AG09309 (cell line): ENCODE measurements at places on chromosomes 6 and 20.
A peak's percentile ranks its signal among the peaks of the same experiment; 100 is the strongest.

DNA sequence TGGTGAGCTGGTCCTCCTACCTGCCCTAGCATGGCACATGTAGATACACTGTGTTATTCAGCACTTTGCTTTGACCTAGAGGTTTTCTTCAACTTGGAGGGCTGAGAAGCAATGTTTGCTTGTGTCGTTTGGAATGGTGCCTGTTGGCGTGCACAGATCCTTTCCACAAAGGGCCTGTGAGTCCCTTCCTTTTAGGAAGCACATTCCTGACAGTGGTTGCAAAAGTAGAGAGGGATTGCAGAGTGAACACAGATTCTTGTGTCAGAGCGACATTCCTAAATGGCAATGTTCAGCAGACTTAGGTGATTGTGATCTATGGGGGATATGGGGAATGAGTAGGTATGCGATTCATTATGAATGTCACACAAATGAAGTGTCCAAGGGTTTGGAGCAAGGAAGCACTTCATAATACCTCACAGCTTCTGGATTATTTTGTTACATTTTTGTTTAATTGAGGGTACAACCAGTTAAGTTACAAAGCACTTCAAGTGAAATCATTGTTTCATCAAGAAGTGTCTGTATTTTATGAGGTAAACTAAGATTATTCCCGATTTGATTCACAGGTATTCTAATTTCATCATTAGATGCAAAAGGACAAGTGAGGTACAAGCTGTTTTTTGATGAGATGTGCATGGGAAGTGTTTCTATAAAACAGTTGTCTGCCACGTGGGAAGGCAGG is 713 bp upstream of the RNF144B start:
- DNase-seq = no peak

- DNase-seq = no peak
These were observed 235.1 kb downstream of the GJA1 start for GRCh38 chr6:121670511-121670910.

- DNase-seq = no peak
These were observed 35.8 kb downstream of the USP49 start for GRCh38 chr6:41859356-41859755.

DNA sequence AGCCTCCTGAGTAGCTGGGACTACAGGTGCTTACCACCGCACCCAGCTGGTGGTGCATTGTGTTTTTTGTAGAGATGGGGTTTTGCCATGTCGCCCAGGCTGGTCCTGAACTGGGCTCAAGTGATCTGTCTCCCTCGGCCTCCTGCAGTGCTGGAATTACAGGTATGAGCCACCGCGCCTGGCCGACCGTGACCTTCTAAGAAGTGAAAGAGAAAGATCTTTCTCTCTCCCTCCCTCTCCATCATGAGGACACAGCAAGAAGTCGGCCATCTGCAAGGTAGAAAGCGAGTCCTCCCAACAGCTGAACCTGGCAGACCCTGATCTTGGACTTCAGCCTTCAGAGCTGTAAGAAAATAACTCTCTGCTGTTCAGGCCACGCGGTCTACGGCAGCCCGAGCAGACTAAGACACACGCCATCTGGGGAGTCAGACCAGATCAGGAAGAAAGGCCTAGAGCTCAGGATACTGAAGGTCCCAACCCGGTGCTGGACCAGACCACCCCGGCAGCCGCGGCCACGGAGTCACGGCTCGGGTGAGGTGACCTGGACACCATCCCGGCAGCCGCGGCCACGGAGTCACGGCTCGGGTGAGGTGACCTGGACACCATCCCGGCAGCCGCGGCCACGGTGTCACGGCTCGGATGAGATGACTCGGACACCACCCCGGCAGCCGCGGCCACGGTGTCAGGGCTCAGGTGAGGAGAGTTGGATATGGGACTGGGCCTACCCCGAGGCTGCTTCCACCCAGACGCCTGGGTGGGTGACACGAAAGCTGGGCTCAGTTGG is 9.6 kb downstream of the GMEB2 start:
- no peak for DNase-seq

DNA sequence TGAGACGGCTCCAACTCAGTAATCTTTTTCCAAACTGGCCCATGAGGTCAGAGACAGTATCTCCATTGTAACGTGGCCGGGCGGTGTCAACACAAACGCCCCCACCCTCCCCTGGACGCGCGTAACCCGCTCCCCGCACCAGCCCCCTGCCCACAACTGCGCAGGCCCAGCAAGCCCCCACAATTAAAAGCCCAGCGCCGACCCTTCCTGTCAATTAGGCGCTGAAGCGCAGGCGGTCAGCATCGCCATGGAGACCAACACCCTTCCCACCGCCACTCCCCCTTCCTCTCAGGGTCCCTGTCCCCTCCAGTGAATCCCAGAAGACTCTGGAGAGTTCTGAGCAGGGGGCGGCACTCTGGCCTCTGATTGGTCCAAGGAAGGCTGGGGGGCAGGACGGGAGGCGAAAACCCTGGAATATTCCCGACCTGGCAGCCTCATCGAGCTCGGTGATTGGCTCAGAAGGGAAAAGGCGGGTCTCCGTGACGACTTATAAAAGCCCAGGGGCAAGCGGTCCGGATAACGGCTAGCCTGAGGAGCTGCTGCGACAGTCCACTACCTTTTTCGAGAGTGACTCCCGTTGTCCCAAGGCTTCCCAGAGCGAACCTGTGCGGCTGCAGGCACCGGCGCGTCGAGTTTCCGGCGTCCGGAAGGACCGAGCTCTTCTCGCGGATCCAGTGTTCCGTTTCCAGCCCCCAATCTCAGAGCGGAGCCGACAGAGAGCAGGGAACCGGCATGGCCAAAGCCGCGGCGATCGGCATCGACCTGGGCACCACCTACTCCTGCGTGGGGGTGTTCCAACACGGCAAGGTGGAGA is at the start of the genes HSPA1A and HSPA1L:
Gene HSPA1A, plus strand, starts transcription at position 519 of the 814 bp plus-strand sequence. Its CDS starts 214 bp downstream, at position 733.
Gene HSPA1L, minus strand, starts transcription at position 259 of the 814 bp plus-strand sequence. CDS start 3,311 bp downstream, outside the sequence.
- peak; percentile 83 for DNase-seq

- DNase-seq = no peak
These were observed 35.1 kb downstream of the SNRNP48 start for GRCh38 chr6:7624796-7625710.

DNA sequence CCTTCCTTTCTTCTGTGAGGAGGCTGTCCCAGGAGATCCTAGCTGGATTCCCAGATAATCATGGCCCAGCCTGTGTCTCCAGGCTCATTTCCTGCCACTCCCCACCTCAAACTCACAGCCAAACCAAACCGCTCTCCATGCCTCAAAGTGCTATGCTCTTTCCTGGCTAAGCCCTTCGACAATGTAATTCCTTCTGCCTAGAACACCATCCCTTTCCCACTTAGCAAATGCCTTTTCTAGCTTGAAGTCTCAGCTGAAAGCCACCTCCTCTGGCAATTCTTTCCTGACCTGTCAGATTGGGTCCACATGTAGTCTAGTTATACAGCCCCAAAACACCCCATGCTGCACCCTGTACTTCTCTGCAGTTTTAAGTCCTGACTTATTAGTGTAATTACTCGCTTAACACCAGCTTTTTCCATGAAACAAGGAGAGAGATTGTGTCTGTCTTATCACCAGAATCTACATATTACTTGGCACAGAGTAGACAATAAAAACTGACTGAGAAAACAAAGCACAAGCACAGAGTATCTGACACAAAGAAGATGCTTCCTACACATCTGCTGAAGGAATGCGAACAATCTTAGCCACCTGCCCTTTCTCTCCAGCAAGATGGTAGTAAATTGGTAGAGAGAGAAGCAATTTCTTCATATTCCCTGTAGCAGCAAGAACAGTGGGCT is 5.4 kb downstream of the TRIM26 start:
- no peak for DNase-seq

DNA sequence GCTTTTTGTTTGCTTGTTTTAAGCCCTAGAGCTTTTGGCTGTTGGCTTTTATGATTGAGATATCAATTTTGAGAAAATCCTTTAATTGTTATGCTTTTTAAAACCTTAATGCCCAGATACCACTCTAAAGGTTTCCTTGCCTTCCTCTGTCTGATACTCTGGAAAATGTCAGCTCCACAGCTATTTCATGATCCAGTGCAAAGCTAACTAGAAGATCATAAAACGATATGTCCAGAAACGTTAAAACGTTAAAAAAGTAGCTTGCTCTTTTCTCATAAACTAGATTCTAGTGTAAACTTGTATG is 189.5 kb upstream of the TENT5A start:
- no peak for DNase-seq

DNA sequence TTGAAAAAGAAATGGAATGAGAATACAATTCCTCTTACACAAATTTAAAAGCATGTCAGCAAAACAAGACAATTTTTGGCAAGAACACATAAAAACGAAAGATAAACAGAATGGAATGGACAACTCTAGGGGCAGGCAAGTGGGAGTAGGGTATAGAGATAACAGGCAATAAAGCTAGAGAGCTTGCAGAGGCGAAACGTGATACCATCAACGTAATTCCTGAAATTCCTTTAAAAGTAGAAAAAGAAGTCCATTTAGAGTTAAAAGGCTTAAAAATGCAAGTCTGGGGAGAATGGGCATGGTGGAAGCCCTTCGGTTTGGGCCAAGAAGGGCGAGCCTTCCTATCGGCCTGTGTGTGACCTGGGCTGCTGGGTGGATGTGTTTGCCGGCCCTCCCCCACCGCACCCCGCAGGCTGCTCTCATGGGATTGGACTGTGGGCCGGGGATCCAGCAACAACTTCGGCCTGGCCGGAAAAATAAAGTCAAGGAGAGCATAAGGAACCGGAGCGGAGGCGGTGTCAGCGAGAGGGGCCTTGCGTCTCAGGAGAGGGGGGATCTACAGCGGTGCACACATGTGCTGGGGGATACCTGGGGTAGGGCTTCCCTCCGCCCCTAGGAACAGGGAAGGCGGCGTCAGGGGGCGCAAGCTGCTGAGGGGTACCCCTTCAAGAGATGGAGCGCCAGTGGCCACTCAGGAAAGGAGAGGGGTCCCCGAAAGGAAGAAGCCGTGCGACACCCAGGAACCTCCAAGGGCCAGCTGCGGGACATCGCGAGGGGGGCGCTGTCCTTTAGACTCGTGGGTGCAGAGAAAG is 4.1 kb downstream of the TMEM239 start:
- no peak for DNase-seq

DNA sequence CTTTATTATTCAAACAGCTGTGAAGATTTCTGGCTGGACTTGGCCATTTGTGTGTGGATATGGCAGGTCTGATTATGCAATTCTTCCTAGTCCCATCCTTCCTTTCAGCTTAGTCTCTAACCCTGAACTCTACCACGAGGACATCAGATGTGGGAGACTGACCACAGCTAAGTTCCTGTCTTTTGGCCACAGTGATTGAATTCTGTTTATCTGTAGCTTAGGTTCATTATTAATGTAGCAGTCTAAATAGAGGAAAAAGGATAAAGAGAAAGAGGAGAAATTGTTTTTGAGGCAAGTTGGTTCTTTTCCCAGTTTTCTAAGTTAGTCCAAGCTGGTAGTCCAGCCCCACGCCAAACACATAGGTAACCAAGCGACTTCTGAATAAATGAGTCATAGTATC is 598.9 kb downstream of the RFPL4B start:
- DNase-seq = no peak

DNA sequence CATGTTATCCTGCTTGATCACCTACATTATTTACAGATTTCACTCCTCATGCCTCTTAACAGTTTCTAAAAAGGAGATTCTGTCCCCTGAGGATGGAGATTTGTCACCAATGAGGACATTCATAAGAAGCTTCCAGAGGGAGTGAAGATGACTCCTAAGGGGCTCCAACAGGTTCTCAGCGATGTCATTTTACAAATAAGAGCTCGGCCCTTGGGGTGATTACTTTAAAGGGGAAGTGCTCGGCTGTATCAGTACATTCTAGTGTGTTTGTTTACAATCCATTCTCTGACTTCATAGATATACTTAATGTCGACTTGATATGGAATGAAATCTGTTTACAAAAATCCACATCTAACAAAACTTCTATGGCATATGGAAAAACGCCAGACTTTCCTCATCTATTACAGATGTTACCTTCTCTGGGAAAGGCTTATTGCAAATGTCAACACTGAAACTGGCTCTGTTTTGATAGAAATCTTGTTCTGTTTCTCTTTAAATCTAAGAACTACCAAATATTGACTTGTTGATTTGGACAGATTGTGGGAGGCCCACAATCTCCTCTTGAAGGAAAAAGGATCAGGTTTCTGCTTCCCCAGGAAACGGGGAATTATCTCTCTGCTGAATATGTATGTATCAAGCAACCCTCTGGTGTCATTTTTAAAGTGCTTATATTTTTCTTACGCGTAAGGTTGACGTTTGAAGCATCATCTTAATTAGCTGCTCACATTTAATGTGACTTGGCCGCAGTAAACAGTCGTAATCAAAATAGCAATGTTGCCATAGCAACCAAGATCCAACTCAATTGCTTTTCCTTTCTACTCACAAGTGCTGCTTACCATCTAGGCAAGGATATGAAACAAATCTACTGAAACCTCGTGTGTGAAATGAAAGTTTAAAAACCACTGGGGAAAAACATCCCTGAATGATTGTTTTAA is 95.7 kb downstream of the SHLD1 start:
- peak; percentile 20 for DNase-seq

GRCh38 chr6:140078561-140079125 is 704.2 kb upstream of the CITED2 start:
- peak; percentile 98 for DNase-seq

GRCh38 chr6:1940381-1940780 is 305.0 kb downstream of the GMDS start:
- DNase-seq = no peak

- no peak for DNase-seq
These were observed 20.2 kb downstream of the APMAP start for GRCh38 chr20:24972341-24972740.

DNA sequence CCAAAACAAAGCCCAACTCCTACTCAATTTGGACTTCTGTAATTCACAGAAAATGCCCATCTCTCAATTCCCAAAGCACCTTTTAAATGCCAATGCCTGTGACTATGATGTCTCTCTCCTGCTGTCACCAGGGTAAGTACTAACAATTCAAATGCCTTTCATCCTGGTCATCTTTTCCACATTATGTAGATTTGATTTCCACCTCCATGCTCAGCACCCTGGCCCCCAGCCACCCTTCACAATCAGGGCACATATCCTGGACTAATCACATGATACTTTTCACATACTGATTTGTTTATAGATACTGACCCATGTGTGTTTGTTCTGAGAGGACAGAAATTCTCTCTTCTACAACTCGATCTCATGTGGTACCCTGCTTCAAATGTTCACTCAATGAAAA is 236.3 kb downstream of the PTPRK start:
- DNase-seq = no peak

DNA sequence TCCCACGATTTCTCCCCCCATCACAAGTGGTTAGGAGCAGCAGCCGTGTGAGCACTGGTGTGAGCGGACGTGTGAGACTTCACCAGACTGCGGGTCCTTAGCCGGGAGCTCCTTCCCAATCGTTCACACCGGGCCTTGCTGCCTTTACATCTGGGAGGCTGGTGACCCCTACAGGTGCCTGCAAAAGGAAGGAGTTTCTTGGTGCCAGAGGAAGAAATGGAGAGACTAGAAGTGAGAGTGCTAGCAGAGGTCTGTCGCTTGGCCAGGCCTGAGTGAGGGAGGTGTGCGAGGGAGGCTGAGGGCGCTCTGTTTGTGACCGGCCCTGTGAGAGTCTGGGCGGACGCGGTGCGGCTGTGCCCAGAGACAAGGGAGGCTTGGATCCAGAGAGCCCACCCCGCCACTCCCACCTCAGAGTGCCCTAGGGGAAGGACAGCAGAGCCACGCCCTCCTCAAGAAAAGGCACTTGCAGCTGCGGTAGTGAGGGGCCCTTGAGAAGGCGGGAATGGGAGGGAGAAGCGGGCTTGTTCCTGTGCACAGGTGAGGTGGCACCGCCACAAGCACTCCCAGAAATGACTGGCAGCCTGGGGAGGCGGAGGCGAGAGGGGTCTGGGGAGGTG is 10.0 kb upstream of the ARMC2 start:
- DNase-seq = no peak

GRCh38 chr6:27312146-27312949 is at the start of gene POM121L2:
TSS of gene POM121L2 (minus strand) at chr6:27312273. CDS start at chr6:27312170, 103 bp downstream.
- no peak for DNase-seq
